SW480 (cell line): ENCODE measurements at places on chromosomes 16 and 17.

- DNase-seq: peak; percentile 92
Measured at GRCh38 chr17:73719588-73720071, 75.4 kb upstream of the SDK2 start.

GRCh38 chr16:22693638-22694340 lies 120.2 kb upstream of the HS3ST2 start:
- no peak for DNase-seq

DNA sequence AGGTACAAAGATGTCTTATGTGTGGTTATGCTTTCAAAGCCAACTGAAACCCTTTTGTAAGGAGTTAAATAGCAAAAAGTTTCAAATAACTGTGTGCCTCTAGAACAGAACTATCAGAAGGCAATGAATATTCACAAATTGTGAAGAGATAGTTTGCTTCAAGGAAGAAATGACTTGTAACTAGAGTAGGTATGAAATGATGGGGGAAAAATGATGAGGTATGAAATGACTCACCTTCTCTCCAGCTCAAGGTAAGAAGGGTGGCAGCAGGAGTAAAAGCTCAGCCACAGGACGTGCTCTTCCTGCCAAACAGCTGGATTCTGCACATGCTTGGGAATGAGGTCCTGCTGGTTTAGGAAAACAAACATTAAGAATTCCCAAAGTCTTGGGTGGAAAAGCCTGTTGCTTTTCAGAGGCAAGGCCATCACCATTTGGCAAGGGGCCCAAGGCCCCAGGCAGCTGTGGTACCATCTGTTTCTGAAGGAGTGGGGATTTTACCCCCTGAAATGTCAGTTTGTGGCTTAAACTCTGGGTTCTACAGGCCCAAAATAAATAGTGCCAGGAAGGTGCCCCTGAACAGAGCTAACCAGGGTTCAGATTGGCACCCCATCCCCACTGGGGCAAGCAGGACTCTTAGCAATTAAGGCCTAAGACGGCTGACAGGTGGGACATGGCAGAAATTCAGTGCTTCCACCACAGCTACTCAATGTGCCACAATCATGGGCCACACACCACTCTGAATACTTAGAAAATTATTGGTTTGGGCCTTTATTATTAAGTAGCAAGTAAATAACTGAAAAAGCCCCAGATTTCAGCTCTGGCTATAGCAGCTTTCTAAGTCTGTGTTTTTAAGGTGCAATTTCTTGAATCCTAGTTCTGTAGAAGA lies 13.3 kb downstream of the HERPUD1 start:
- no peak for DNase-seq

GRCh38 chr17:80833952-80834892 lies 157.4 kb upstream of the CHMP6 start:
- DNase-seq: no peak

DNA sequence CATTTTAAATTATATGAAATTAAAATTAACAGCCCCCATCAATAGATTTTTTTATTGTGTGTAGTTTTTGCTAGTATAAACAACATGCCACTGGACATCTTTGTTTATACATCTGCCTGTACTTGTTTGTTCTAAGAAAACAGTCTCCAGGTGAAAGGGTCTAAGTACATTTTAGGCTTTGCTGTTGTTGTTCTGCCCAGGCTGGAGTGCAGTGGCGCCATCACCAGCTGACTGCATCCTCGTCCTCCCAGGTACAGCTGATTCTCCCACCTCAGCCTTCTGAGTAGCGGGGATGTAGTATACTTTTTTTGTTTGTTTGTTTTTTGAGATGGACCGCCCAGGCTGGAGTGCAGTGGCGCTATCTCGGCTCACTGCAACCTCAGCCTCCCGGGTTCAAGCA lies 25.5 kb downstream of the C17orf58 start:
- no peak for DNase-seq
